NCI-H2227 treated with DMSO at 0.1 percent for 48 hours (cell line): ENCODE measurements at places on chromosomes 16 and 17.

GRCh38 chr16:27199736-27200135 lies 3.6 kb upstream of the KDM8 start:
- DNase-seq = no peak

DNA sequence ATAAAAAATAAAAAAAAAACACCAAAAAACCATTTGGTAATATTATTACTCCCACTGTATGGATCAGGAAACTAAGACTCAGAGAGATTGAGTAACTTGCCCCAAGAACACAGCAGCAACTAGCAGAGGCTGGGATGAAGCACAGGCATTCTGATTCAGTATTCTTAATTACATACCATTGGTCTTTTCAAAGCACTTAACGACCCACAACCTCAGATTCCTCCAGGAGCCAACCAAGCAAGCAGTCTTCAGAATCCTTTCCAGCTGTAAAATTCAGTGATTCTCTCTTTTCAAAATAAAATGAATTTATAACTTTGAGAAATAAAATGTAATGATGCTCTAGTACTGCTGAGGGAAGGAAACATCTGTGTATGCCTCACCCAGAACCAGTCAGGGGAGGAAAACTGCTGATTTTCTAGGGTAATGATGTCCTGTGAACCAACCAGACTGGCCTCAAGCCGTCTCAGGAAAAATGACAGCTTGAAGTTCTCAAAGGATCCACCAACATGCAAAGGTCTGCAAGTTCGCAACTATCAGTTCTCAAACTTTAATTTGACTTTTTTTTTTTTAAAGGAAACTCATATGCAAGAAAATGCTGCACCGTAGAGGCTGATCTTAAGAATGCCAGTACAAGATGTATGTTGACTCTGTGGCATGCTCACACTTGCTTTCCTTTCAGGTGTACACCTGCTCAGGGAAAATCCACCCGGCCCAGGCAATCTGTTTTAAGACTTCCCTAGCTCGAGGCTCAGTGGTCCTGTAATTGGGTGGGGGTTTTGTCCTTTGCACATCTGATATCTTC lies 9.0 kb downstream of the CUEDC1 start:
- no peak for DNase-seq

- no peak for DNase-seq
These were observed 4.1 kb upstream of the MPO start for GRCh38 chr17:58284613-58285421.

DNA sequence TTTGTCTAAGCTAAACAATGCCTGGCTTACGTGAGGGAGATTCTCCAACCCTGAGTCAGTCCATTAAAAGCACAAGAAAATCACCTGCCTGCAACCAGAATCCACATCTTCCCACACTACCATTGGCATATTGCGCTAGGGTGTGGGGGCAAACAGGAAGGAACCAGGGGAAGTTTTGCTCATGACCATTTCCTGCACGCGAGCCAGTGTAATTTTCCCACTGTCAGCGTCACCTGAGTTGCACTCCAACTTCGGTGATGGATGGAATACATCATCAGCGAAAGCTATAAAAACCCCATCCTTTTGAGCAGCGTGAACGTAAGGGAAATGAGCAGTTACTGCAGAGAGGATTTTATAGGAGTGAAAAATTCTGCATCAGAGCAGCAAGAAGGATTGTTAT lies 167.9 kb upstream of the NOL11 start:
- DNase-seq = no peak

DNA sequence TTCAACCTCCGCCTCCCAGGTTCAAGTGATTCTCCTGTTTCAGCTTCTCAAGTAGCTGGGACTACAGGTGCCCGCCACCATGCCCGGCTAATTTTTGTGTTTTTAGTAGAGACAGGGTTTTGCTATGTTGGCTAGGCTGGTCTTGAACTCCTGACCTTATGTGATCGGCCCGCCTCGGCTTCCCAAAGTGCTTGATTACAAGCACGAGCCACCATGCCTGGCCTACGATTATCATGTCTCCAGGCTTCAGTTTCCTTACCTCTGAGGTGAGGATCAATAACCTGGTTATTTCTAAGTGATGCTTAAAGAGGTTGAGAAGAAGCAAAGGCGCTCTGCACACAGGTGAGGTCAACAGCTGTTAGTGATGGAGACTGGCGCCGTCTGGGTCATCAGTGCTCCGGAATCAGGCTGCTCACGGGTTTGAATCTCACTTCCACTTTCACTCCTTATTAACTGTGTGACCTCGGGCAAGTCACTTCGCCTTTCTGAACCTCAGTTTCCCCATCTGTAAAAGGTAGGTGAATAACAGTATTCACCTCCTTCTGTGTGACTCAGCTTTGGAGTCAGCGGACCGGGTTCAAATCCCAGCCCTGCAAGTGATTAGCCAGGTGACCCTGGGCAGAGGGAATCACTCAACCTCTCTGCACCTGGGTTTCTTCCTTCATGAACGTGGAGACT lies 745 bp upstream of the ABCC1 start:
- no peak for DNase-seq

- no peak for DNase-seq
These were observed 82.7 kb upstream of the CDYL2 start for GRCh38 chr16:80887062-80887461.

DNA sequence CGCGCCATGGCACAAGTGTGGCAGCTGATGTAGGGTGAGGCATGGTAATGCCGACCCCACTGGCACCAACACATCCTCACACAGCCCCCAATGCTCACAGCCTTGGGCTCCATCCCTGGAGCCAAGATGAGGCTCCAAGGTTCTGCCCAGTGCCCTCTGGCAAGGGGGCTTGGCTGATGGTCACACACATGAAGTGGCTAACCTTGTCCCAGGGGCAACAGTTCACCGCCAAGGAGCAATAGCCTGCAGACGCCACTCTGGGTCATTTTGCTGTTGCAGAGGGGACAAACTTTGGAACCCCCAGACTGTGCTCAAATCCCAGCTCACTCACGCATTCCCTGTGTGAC lies 26.8 kb downstream of the TNFRSF13B start:
- DNase-seq = no peak

DNA sequence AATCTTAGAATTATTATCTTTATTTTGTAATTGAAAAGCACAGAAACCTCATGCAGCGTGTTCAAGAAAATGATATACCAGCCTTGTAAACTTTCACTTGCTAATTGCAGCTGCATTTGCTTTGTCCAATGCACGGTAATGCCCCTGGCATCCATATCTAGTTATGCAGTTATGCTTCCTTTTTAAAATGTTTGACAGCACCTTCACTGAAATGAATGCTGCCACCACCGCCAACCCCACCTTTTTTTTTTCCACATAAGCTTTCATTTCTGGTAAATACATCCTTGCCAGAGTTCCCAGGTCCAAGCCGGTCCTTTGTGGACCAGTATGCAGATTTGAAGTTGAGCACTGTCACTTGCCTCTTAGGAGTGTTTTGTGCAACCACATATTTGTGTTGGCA lies 338.8 kb downstream of the WWOX start:
- no peak for DNase-seq

DNA sequence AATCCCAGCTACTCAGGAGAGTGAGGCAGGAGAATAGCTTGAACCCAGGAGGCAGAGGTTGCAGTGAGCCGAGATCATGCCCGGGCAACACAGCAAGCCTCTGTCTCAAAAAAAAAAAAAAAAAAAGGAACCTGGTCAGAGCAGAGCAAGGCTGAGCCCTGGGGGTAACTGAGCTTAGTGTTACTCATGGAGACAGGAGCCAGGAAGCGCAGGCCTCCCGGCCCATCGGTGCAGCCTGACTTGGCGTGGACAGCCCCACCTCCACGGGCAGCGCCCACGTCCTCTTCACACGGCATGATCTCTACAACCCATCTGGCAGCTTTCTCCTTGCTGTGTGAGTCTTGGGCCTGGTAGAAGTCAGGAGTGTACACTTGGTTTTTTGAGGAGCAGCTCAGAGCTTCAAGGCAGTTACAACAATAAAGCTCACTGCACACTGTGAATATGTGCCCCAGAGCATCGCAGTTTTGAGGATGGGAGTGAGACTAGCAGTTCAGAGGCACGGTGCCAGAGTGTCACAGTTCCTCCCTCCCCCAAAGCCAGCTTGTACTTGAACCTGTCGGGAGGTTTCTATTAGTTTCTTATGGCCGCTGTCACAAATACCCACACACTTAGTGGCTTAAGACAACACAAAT lies 129.9 kb downstream of the RAP1GAP2 start:
- no peak for DNase-seq

DNA sequence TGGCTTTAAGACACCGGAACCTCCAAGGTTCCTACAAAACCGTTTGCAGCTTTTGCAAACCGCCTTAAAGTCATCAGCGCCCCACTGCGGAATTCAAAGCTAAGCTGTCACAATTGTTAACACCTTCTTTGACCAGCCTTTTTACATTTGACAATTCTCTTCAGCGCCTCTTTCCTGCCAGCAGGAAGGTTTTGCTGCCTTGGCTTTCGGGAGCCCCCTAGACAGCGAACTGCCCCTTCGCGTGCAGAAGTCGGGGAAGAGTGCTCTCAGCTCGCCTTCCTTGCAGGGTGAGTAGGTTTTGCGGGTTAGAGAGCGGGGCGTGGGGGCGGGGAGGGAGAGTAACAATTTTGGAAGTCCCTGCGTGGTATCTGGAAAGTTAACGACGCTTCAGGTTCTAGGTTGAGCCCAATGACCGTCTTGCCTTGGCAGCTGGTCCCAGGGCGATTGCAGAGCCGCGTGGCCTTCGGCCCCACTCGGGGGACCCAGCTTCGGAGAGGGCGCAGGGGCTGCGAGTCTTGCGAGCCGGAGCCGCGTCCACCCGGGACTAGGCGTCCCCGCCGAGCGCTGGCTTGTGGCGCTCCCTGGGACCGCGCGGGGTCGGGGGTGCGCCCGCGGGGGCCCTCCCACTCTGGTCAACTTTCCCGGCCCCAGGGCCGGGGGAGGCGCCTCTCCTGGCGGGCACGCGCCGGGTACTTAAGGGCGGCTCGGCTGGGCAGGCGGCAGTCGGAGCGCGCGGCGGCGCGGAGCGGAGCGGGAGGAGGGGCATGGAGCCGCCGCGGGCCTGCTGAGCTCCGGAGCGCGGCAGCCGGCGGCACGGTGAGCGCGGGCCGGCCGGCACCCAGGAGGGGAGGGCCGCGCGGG lies at the start of gene HAS3:
TSS of gene HAS3 (plus strand) at position 153 of the 861 bp plus-strand sequence. CDS start 3,743 bp downstream, outside the sequence.
- peak; percentile 40 for DNase-seq

DNA sequence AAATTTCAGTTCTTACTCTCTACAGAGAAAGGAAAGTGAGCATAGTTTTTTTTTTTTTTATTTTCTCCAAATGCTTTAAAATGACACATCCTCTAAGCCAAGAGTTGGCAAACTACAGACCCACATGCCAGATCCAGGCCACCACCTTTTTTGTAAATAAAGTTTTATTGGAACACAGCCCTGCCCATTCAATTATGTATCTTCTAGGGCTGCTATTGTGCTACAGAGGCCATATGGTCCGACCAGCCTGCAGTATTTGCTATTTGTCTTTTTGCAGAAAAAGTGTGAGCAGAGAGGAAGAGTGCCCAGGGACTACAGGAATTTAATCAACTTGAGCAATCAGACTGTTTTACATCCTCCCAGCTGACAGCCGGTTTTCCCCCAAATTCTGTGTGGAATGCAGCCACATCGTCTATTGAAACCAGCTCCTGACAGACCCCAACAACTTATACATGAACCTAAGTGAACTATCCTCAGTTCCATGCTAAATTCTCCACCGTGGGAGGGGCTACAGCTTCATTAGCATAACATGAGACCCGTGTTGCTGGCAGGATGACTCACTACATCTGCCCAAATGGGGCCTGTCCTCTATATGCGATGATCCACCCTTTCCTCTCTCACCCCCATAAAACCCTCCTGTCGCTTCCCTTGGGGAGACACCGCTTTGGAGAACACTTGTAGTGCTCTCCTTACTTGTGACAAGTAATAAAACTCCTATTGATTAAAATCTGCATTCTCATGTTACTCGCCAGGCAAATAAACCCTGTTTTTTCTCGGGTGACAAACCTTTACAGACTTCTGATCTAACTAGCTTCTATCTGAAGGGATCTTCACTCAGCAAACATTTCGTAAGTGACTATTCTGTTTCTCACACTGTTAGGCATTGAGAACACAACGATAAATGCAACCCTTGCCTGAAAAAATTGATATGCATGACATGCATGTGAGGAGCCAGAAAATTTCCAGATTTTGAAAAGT lies 149.4 kb upstream of the HS3ST3A1 start:
- no peak for DNase-seq

GRCh38 chr17:48615963-48616716 lies 1.0 kb upstream of the HOXB8 start:
- DNase-seq = no peak

GRCh38 chr16:4690946-4691665 lies 2.3 kb upstream of the NUDT16L1 start:
- no peak for DNase-seq

GRCh38 chr17:45451131-45451530 lies 18.5 kb upstream of the ARHGAP27 start:
- no peak for DNase-seq

DNA sequence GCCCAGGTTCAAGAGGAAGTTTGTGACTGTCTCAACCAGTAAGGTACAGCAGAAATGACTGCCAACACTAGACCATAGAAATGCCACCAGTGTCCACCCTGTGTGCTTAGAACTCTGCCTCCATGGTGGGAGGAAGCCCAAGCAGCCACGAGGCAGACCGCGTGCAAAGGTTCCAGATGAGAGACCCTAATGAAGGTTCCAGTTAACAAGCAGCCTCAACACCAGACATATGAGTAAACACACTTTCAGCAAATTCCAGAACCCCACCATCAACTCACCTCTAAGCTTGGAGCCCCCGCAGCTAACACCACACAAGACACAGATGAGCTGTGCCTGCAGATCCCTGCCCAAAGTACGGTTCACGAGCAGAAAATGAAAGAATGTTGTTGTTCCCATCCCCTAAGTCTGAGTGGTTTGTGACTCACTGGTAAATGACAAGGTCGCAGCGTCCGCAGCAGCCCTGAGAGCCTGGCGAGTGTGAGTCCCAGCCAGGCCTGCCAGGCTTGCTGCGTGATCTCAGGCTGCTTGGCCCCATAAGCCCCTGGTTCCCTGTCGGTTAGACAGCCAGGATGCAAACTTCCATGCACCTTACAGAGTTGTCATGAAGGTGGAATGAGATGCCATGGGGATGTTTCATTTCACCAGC lies 193.7 kb downstream of the C16orf95 start:
- no peak for DNase-seq

GRCh38 chr17:70563281-70563820 lies 394.0 kb downstream of the KCNJ2 start:
- DNase-seq = peak; percentile 85

DNA sequence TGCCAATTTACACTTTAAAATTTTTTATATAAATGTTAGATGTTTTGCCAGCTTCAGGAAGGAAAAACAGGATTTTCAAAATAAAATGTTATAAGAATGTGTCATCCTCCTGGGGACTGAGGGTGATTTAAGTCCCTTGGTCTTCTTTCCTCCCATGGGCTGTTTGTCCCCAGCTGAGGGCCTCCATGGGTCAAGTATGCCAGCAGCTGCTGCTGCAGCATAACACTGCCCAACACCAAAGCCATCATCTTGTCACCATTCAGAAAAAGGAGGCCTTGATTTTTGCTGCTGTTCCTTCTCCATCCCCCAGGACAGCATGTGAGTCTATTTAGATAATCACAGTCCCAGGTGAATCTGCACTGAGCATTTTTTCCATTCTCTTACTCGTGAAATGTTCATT lies 188.5 kb downstream of the LGALS9B start:
- no peak for DNase-seq

GRCh38 chr17:75774991-75775668 lies 9.5 kb upstream of the UNK start:
- no peak for DNase-seq
